ENCODE measurements at places on chromosomes 7 and 10. TPM values are rescaled to one million over a fixed set of nuclear protein-coding genes. Genes with fewer than 3 reads are reported as not detected.

The MYH16 gene
- total RNA-seq = not detected

DNA sequence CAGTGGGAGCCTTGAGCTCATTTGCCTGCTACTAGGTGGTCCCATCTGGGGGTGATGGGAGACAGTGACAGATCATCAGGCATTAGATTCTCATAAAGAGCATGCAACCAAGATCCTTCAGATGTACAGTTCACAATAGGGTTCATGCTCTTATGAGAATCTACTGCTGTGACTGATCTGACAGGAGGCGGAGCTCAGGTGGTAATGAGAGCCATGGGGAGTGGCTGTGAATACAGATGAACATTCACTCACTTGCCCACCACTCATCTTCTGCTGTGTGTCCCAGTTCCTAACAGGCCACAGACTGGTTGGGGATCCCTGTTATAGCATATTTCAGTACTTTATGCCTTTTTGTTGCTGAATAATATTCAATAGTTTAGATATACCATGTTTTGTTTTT lies 6.6 kb upstream of the UBE2D1 start:
- H3K4me1 ChIP-seq = no peaks in the 10 kb centered on the region
- no peaks in the 10 kb centered on the region for H3K27me3 ChIP-seq
- H3K27ac ChIP-seq = no peak overlapping the region

GRCh38 chr7:147650991-147651390 lies 939.6 kb upstream of the C7orf33 start:
- no peak overlapping the region for H3K27ac ChIP-seq
- no peak for DNase-seq
- no peak overlapping the region for H3K4me3 ChIP-seq
- no peaks in the 10 kb centered on the region for H3K36me3 ChIP-seq

The ACHE gene
- 7.8 TPM for total RNA-seq

The VPS50 gene
- 6.9 TPM for total RNA-seq

The GRID1 gene
- 1.4 TPM for total RNA-seq

- no peak for DNase-seq
- no peaks in the 10 kb centered on the region for H3K4me1 ChIP-seq
- H3K27ac ChIP-seq = no peak overlapping the region
- no peak overlapping the region for H3K4me3 ChIP-seq
Observed at GRCh38 chr7:17580856-17581255, 282.4 kb downstream of the AHR start.

The ANAPC16 gene
- 22.8 TPM for total RNA-seq

- no peak overlapping the region for H3K4me3 ChIP-seq
- no peaks in the 10 kb centered on the region for H3K4me1 ChIP-seq
- no peaks in the 10 kb centered on the region for H3K27me3 ChIP-seq
Observed at GRCh38 chr10:10020945-10021344, 996.7 kb upstream of the CELF2 start.

DNA sequence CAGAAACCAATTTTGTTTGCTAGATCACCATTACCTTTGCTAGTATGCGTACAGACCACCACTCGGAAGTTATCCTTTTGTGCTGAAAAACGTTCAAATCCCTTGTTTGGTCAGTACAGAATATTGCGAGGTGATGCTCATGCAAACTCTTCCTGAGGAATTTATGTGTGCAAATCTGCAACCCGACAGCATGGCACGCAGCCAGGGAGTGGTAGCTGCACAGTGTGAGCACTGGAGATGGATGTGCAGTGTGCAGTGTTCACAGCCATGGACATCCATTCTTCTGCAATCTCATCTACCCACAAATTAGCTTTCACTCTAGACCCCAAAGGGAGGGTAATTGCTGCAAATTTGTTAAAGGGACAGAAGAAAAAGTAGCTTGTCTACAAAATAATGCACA lies 72.2 kb downstream of the CACUL1 start:
- H3K27me3 ChIP-seq = no peaks in the 10 kb centered on the region
- no peak for DNase-seq
- H3K36me3 ChIP-seq = peaks cover 21% of the 10 kb centered on the region
- H3K27ac ChIP-seq = no peak overlapping the region
- H3K4me3 ChIP-seq = no peak overlapping the region

GRCh38 chr10:46084321-46085165 lies 38.5 kb upstream of the MSMB start:
- no peaks in the 10 kb centered on the region for H3K36me3 ChIP-seq
- H3K27ac ChIP-seq = no peak overlapping the region
- no peaks in the 10 kb centered on the region for H3K4me1 ChIP-seq
- no peaks in the 10 kb centered on the region for H3K27me3 ChIP-seq

- H3K27ac ChIP-seq = no peak overlapping the region
- H3K27me3 ChIP-seq = no peaks in the 10 kb centered on the region
- DNase-seq = no peak
- H3K4me1 ChIP-seq = no peaks in the 10 kb centered on the region
- no peaks in the 10 kb centered on the region for H3K36me3 ChIP-seq
Observed at GRCh38 chr7:136677471-136678365, 190.7 kb upstream of the CHRM2 start.

The KIN gene
- total RNA-seq = 8.1 TPM

DNA sequence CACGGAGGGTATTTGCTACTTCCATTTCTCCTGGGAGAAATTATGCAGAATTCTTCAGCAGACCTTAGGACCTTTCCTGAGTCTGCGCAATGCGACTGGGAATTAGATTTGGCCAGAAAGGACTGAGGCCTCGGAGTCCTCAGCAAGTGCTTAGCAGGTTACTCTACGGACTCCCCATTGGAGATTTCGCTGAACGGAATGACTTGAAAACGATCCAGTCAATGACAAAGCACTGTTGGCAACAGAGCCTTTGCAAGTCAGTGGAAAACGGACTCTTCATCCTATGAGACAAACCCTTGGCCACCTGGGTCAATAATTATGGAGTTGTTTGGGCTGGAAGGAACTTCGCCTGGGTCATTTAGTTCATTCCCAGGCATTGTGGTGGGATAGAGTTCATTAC lies 107.4 kb downstream of the FAM204A start:
- no peaks in the 10 kb centered on the region for H3K27me3 ChIP-seq
- DNase-seq = no peak
- no peak overlapping the region for H3K4me3 ChIP-seq
- no peaks in the 10 kb centered on the region for H3K36me3 ChIP-seq
- H3K4me1 ChIP-seq = no peaks in the 10 kb centered on the region
- no peak overlapping the region for H3K27ac ChIP-seq

DNA sequence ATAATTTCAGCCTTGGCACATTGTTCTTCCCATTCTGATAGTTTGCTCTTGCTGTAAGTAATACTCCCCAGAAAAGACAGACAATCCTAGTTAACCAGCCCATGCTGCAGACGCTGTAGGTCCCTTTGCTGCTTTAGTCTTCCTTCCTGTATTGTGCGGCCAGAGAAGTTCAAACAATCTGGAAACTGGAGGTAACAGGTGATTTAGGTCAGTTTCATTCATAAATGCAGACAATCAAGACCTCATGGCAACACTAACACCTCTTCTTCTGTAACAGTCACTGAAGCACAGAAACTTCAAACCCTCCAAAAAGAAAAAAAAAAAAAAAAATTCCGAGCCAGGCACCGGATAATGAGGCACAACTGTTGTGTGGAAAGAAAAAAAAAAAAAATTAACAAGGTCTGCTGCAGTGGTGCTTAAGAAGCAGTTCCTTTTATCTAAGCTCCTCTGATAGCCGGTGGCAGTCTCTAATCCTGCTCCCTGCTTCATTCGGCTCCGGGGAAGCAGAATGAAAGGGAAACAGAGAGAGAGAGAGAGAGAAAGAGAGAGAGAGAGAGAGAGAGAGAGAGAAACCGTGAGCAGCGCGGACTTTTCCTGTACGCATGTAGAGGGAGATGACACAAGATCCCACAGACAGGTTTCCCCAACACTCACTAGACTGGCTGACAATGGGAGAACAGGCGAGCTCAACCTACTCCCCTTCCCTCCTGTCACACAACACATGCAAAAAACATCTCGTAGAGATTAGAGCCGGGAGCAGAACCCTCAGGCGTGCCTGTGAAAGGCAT lies at the start of gene SEMA3A:
Gene SEMA3A, minus strand, starts transcription at position 306 of the 788 bp plus-strand sequence. Its CDS starts 203 bp downstream, at position 103.
- peak within 1 kb of the TSS; percentile 46 for H3K4me3 ChIP-seq
- no peaks in the 10 kb centered on the region for H3K4me1 ChIP-seq
- no peak for DNase-seq
- H3K27me3 ChIP-seq = no peaks in the 10 kb centered on the region
- no peaks in the 10 kb centered on the region for H3K36me3 ChIP-seq
- no peak within 1 kb of the TSS for H3K27ac ChIP-seq

DNA sequence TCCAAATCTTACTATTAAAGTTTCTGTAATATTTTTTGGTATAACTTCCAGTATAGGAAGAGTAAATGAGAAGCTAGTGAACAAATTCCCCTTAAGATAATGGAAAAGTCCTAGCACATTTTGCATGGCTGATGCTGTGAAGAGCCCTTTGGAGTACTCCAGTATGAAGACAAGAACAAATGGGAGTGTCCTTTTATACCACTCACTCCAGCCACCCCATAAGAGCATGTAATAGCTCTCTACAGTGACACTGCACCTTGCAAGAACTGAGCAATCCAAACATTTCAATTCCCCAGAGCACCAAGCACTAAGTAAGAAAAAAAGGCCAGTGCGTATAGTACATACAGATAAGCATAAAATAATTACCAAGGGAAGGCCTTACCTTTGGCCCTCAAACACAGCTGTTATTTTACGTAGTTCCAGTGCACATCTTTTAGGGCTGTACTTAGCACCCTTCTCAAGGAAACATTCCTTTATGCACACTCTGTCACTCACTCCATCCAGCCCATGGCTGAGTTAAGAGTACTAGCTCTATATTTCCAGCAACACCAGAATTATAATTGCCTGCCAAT lies 135.4 kb downstream of the ST7 start:
- no peak overlapping the region for H3K27ac ChIP-seq
- H3K27me3 ChIP-seq = no peaks in the 10 kb centered on the region
- no peaks in the 10 kb centered on the region for H3K36me3 ChIP-seq
- no peaks in the 10 kb centered on the region for H3K4me1 ChIP-seq

DNA sequence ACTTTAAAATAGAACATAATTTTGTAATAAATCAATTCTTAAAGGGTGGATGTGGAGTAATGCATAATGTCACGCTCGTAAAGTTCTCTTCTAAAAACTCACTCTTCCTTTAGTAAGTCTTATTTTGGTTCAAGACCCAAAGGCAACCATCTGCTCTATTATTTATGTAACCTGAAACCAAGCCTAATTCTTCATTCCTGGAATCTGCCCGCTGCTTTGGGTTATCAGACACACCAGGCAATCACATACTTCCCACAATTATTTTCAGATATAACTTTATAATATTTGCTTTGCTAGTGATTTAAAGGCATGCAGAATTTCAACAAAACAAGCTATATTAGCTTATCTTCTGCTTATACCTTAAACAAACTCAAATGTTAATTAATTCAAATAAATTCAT lies 39.0 kb downstream of the RAB11FIP2 start:
- H3K36me3 ChIP-seq = peaks cover 10% of the 10 kb centered on the region
- H3K27me3 ChIP-seq = no peaks in the 10 kb centered on the region
- H3K4me3 ChIP-seq = no peak overlapping the region
- H3K4me1 ChIP-seq = no peaks in the 10 kb centered on the region
- DNase-seq = no peak

The RAPGEF5 gene
- total RNA-seq = 65.8 TPM

DNA sequence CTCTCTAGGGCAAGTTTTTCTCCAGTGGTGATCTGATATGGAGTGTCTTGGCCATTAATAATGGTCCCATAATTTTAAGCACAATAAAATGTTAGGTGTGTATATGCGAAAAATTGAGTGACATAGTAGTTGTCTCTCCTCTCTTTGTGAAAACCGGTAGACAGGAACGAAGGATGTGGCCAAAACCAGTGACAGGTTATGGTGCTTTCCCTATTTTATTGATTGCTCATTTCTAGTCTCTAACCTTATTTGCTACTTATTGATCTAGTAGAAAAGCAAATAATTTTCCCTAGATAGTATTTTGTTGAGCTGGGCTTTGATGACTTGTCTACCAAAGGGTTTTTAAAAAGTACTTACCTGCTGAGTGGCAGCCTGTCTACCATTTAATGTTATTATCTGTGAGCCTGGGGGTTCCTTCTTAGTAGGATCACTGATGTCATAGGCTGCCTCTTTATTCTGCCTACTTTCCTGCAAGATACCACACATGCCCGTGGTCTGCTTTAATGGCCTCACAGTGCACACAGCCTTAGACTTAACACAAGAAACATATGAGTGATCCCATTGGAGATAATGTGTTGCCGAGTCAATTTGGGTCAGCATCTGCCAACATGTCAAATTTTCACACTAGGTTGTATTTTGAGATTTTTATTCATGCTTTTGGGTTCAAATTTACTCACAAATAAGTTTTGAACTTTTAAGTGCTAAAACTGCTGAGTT lies 100.0 kb downstream of the AUTS2 start:
- no peaks in the 10 kb centered on the region for H3K4me1 ChIP-seq
- no peak for DNase-seq
- H3K4me3 ChIP-seq = no peak overlapping the region
- H3K36me3 ChIP-seq = no peaks in the 10 kb centered on the region
- H3K27ac ChIP-seq = no peak overlapping the region

DNA sequence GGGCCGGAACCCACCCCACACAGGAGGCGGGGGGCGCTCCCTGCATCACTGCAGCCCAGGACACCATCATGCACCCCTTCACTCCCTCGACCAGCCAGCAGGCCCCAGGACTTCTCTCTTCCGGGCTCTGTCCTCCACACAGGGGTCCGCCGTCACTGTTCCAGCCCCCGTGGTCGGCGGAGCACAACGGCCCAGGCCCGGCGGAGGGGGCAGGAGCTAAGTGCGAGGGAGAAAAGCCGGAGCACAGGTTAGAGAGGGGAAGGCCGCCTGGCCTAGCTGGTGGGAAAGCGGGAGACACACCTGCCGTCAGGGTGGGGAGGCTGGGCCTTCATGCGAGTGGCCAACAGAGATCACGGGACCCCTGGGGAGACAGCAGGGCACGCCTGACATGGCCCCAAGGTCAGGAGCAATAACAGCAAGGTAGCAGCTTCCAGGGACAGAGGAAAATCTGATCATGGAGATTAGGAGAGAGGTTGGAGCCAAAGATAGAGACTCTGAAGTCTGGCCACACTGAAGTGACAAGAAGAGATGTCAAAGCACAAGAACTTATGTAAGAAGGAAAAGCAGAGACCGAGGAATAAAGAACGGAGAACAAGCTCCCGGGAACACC lies 151.1 kb downstream of the MAD1L1 start:
- H3K36me3 ChIP-seq = no peaks in the 10 kb centered on the region
- DNase-seq = no peak
- H3K4me1 ChIP-seq = no peaks in the 10 kb centered on the region

DNA sequence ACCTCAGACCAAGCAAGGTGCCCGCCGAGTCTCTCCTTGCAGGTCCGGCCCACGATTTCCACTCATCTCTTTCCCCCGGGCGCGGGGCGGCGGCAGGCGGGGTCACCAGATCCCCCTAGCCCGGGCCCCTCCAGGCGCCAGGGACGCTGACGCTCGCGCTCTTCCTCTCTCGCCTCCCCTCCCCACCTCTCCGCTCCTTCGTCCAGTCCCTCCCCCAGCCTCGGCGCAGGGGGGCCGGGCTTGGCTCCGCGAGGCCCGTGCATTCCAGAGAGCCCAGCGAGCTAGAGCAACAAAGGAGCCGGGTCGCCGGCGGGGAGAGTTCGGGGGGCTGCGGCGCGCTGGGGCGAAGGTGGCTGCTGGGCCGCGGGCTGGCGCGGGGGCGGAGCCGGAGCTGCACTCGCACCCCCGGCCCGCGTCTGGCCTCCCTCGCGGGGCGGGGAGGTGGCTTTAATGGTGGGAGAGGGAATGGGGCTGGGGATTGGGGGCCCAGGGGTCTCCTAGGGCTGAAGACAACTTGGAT lies at the start of gene SMO:
Gene SMO, plus strand, starts transcription at position 262 of the 520 bp plus-strand sequence. CDS start 519 bp downstream, outside the sequence.
- H3K4me3 ChIP-seq = peak within 1 kb of the TSS; percentile 93
- no peak within 1 kb of the TSS for H3K27ac ChIP-seq
- DNase-seq = peak; percentile 72
- H3K36me3 ChIP-seq = no peaks in the 10 kb centered on the region
- no peaks in the 10 kb centered on the region for H3K27me3 ChIP-seq

Data from ascending aorta (tissue), 2 donors.